ENCODE measurements at places on chromosomes 3 and 15.

DNA sequence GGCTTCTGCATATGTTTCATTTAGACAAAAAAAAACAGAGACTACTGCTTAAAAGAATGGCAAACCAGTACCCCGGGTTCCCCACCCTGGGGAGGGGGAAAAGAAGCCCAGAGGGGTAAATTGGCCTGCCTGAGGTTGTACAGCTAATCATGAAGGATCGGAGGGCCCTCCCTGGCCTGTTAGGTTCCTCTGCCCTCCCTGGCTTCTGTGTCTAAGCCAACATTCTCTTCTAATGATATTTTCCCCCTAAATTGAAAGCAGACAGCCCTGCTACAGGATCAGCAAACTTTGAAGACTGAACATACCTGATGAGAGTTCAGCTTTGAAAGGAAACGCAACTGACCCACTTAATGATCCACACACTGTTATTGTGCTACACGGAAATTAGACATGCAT, 2.5 kb downstream of the ARHGAP31 start:
- no peak for DNase-seq

DNA sequence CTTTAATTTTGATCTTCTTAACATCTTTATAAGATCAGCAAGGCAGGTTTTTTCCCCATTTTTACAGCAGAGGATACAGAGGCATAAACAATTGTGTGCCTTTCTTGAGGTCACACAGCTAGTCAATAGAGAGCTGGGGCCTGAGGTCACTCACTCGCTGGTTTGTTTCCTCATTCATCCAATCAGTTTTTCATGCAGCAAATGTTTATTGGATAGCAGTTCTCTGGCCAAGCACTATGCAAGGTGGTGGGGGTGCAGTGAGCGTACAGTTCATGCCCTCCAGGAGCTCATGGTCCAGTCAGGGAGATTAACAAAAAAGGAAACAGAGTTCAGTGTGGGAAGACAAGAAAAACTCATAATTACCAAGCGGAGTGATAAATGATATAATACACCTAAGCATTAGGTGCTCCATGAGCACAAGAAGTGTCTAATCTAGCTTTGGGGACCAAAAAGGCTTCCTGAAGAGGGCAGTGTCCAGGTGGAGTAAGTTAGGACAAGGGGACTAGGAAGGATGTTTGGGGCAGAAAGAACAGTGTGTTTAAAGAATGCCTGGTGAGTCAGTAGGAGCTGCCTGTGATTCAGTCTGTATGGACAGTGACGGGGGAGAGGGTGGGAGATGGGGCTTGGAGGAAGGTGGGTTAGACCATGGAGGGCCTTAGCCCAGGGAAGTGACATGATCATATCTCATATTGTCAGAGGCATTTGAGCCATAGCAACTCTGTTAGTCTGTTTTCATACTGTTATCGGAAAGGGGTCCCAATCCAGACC, 29.3 kb downstream of the MAP2K5 start:
- no peak for DNase-seq

GRCh38 chr3:16512435-16513140, 911 bp downstream of the RFTN1 start:
- peak; percentile 67 for DNase-seq

- DNase-seq, result no peak
These were observed 77.4 kb downstream of the ANP32A start for GRCh38 chr15:68743256-68743655.

GRCh38 chr3:149716984-149717383, 35.3 kb downstream of the COMMD2 start:
- DNase-seq, result no peak

DNA sequence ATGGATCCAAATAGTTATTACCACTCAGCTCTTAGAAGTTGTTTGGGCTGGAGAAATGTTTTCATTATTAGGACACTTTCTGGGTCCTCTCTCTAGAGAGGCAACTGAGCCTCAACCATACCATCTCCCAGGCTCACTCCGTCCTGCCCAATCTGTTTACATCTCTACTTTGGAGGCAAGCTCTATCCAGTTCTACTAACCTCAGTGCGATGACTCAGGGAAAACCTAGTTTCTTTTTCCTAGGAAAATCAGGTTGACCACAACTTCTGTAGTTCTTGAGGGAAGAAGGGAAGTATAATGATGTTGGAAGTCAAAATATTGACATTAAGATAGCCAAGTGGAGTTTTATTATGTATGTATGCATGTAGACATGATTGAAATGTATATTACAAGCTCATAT, 40.4 kb downstream of the LPP start:
- DNase-seq, result no peak

GRCh38 chr3:108223928-108224327, 1.7 kb upstream of the IFT57 start:
- no peak for DNase-seq

GRCh38 chr3:103968751-103969150, 1398.0 kb upstream of the ALCAM start:
- no peak for DNase-seq

GRCh38 chr3:5634411-5634810, 446.9 kb downstream of the EDEM1 start:
- DNase-seq, result no peak

GRCh38 chr3:23004971-23005370, 198.2 kb upstream of the UBE2E2 start:
- DNase-seq, result no peak

DNA sequence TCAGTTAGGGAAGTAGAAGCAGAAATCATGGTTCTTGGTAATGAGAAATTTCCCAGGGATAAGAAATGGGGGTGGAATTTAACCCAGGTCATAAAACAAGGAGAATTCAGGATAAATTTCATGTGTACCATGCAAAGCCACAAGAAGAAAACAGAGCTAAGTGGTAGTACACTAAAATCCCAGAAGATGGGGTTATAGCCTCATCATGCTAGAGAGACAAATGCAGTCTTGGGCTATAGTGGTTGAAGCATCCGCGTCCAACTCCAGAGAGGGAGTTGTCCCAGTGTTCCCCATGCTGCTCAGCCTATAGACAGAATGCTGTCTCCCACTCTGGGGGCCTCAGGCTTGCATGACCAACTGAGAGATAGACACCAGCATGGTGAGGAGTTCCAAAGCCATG, 36.2 kb upstream of the CLRN1 start:
- no peak for DNase-seq

DNA sequence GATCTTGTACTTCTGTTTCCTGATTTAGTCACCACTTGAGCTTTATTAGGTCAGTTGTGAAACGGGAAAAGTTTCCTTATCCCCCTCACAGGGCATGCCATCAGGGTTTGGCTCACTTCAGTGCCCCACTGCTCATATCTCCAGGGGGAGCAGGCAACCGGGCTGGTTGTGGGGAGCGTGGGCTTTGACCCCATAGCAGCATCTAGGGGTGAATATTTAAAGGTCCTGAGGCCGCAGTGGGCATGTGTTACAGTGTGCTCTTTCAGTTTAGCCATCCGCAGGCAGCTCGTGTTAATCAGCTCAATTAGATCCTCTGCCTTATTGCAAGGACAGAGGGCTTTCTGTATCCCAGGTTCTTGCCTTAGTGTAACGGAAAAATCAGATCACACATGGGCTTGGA, 71.9 kb downstream of the MRPL46 start:
- no peak for DNase-seq

GRCh38 chr3:140585828-140586227, 92.0 kb upstream of the TRIM42 start:
- no peak for DNase-seq

DNA sequence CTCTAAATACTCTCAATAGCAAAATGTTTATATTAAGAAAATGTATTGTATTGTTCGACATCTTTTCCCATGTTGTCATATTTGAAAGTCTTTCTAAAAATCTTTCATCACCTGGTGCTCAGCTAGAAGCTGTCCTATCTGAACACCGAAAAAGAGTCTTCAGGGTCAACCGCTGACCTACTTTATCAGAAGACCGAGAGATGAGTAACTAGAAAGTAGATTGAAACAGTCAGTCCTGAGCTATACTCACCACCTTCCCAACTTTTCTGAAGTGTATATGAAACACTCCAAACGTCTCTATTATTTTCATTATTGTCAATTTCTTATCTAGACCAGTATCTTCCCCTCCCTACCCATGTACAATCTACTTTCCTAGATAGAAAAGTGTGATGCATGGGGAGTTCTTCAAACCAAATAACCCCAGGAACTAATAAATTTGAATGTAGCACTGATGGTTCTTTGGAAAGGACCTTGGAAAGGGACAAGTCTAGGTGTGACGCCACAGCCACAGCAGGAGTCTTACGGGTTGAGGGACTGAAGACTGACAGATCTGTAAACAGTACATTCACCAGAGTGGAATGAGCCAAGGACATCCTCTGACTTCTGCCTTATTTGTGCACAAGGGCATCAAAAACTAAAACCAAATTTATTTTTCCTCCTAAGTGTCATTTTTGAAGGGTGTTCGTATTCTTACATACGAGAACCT, 58.6 kb downstream of the TMOD3 start:
- DNase-seq, result no peak

DNA sequence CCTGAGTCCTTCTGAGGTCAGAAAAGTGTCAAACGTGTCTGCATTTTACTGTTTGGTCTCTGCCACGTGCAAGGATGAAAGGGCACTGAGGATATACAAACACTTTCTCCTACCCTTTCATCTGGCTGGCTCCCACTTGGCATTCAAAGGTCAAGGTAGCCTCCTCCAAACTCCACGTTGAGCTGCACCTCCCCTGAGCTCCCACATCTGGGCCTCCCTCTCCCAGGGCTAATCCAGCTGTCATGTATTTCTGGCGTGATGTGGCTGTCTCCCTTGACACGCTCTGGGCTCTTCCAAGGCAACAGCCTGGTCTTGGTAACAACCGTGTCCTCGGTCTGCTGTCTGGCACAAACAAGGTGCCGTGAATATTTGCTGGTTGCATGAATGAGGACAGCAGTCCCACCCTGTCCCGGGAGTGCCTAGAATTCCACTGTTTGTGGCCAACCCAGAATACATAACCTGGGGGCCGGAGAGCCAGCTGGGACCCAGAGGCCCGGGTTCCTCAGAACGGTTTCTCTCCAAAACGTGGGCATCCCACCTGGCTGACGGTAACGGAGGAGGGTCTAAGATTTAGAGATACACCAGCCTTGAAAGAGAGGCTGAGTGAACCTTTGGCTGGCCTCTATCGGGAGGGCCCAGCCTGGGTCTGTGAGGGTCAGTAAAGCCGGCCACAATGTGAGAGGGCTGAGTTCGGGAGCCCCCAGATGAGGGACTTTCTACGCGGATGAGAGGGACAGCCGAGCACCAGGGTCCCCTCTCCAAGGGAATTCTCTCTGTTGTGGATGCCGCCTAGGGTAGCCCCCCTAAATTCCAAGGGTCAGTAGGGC, 767 bp downstream of the GLT8D1 start:
- peak; percentile 64 for DNase-seq

GRCh38 chr3:19662486-19662885, 271.5 kb downstream of the EFHB start:
- DNase-seq, result no peak

DNA sequence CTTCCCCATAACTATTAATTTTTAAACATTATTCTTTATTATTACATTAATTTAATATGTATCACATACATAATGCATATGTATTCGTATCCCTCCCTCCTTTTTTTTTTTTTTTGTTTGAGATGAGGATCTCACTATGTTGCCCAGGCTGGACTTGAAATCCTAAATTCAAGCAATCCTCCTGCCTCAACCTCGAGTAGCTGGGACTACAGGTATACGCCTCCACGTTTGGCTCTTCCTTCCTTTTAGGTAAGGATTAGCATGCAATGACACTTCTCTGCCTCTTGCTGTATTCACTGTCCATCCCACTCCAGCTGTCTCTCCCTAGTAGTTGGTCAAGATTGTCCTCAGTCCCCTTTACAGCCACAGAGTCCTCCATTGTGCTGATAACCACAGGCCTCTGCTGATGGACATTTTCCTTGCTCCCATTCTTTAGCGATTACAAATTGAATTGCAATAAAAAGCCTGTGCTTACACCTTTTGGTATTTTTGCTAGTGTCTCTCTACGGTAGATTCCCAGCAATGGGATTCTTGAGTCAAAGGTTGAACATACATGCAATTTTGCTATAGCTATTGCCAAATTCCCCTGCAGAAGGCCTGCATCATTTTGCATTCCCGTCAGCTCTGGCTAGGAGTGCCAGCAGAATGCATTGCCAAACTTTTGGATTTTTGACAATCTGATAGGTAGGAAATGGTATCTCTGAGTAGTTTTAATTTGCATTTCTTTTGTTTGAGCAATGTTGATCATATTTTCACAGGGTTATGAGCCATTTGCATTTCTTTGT, 156.6 kb downstream of the SMAD6 start:
- no peak for DNase-seq
